ENCODE measurements at places on chromosomes 4 and X. TPM values are rescaled to one million over a fixed set of nuclear protein-coding genes. Genes with fewer than 3 reads are reported as not detected.

DNA sequence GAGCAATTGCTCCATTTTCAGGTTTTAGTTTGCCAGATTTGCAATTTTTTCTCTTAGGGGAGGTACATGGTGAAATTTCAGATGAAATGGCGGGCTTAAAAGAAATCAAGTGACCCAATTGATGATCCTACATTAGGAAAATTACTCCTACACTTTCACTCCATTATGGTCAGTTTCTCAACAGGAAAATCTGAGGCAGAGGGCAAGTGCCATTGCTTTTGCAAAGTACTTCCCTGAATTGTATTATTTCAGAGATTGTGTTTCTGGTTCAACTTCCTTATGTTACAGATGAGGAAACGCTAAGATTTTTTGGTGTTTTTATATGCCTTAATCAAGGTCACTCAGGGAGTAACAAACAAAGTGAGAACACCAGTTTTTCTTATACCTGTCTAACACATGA is 302.2 kb downstream of the ARAP2 start:
- no peak for DNase-seq

DNA sequence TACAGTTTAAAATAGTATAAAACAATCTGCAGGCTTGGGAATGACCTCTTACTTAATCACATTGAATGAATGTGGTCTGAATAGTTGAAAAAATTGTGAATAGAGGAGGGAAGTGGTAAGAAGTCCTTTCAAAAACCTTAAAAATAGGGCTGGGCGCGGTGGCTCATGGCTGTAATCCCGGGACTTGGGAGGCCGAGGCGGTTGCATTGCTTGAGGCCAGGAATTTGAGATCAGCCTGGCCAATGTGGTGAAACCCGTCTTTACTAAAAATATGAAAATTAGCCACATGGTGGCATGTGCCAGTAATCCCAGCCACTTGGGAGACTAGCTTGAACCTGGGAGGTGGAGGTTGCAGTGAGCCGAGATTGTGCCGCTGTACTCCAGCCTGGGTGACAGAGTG is 36.5 kb downstream of the HERC3 start:
- no peak for DNase-seq

DNA sequence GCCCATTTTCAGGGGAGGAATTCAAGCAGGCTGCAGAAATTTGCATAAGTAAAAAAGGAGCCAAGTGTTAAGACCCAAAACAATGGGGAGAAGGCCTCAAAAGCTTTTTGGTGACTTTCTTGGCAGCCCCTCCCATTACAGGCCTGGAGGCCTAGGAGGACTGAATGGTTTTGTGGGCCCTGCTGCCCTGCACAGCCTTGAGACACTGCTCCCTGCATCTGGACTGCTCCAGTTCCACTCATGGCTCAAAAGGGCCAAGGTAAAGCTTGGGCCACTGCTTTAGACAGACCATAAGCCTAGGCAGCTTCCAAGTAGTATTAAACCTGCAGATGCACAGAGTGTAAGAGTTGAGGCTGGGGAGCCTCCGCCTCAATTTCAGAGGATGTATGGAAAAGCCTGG is 501.6 kb downstream of the MID1IP1 start:
- DNase-seq = no peak

SORBS2 gene
- total RNA-seq = not detected

DNA sequence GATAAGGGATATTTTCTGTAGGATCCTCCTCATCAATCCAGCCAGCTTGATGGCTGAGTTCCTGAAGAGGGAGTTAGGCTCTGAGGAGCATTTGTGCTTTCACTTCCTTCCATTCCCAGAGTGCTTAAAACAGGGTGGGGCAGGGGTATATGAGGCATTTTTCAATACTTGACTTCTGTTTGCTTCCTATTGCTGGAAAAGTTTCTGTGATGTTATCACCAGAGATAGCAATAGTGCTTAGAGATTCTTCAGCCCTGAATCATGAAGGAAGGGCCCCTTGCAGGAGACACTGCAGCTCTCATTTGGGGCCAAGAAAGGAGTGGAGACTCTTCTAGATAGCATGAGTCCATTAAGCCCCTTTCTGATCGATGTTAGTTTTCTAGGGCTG is 166.7 kb upstream of the RPS6KA3 start:
- no peak for DNase-seq
